ENCODE measurements at places on chromosomes 16 and 17.
A peak's percentile ranks its signal among the peaks of the same experiment; 100 is the strongest.

DNA sequence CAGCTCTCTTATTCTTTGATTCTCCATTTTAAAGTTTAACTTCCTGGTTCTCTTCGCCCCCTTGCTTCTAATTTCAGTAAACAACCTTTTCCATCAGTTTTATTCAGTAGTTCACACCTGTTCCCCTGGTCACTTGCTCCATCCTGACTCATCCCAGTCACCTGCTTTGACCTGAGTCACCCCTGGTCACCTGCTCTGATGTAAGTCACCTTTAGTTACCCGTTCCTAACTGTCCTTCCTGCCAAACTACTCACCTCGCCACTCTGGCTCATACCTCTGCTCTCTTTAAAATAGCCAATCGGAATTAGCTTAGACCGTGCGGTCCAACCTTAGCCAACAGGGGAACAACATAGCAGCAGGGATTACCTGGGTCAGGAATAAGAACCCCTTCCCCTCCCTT, 4.7 kb upstream of the NLRC5 start:
- DNase-seq: no peak

- DNase-seq: no peak
Observed at GRCh38 chr17:15398736-15399331, 57.4 kb upstream of the TEKT3 start.

DNA sequence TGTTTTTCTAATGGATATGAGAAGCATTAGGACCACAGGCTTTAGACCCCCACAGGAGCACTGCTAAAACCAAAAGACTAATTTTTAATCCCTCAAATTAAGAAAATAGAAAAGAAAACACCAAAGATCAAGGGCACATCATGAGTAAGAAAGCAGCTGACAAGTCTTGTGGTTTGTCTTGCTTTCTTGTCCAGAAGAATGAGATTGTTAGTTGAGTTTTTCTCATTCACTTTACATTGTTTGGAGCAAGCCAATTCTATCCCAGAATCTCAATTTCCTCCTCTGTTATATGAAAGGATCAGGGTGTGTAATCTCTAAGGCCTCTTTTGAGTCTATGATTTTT, 899.0 kb downstream of the KCNJ2 start:
- DNase-seq: no peak

DNA sequence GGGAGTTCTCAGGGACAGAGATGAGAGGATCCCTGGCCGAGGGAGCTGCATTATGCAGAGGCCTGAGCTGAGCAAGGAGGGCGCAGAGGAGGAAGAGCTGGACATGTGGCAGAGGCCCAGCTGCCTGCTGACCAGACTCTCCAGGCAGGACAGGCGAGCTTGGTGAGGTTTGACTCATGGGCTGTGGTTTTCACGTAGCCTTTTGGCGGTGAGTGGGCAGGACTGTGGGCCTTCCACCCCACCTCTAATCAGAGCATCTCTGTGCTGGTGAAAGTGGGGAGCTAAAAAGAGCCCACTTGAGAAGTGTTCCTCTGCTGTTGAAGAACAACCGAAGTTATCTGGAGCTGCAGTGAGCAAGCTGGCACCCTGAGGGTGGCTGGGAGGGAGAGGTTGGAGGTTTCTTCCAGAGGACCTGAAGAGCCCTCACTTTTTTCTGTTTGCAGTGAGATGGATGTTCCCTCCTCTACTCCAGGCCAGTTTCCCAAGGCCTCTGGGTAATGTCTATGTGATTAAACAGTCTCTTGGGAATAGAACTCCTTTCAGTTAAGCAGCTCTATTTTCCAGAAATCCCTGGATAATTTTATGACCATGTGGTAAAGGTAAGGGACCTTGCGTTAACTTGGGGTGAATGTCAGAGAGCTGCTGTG, 11.9 kb downstream of the EPN2 start:
- peak; percentile 72 for DNase-seq

GRCh38 chr17:71995590-71995989, 125.2 kb upstream of the SOX9 start:
- no peak for DNase-seq

- no peak for DNase-seq
Observed at GRCh38 chr17:60526726-60527125, 684 bp upstream of the APPBP2 start.

DNA sequence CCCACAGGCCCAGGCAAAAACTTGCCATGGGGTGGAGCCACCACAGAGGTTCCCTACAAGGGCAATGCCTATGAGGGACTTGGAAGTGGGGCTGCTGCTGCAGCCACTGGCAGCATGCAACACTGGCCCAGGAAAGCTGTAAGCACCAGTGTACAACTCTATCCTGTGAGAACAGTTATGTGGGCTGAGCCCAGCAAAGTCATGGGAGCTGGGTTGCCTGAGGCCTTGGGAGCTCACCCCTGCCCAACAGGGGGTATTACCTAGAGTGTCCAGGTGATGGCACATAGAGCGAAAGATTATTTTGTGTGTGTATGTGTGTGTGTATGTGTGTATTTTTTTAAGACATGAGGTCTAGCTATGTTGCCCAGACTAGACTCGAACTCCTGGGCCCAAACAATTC, 57.0 kb downstream of the TANC2 start:
- no peak for DNase-seq

GRCh38 chr17:2510559-2510958, 1.1 kb downstream of the METTL16 start:
- no peak for DNase-seq

DNA sequence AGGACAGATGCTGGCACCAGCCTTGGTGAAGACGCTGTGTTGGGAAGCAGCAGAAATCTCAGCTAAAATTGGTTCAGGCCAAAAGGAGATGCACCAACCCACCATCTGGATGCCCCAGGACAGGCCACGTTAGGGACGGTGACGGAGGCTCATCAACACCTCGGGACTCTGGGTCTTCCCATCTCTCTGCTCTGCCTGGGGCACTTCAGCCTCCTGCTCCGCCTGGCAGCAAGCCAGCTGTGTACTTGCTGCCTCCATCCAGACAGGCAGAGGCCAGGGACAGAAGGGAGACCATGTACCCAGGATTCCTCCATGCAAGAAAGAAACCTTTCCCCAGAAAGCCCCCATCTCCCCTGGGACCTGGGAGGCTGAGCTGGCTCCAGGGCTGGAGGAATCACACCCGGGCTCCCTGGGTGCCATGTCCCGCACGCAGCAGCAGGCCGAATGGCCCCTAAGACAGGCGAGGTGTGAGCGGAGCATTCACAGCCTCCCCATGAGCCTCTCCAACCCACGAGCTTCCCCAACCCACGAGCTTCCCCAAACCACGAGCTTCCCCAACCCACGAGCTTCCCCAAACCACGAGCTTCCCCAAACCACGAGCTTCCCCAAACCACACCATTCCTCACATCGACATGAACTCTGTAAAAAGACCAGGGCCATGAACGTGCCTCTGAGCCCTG, 274.5 kb downstream of the C16orf95 start:
- no peak for DNase-seq

Data from AG04450 (cell line).